ENCODE measurements at places on chromosomes 1 and 21. TPM values are rescaled to one million over a fixed set of nuclear protein-coding genes. Genes with fewer than 3 reads are reported as not detected.

GRCh38 chr1:230083746-230084407 is 16.8 kb downstream of the GALNT2 start:
- no peak overlapping the region for H3K4me3 ChIP-seq
- H3K4me1 ChIP-seq, result peaks cover 66% of the 10 kb centered on the region
- no peaks in the 10 kb centered on the region for H3K36me3 ChIP-seq
- DNase-seq, result no peak
- H3K27ac ChIP-seq, result peak overlapping the region; percentile 41

DCDC2B gene
- not detected for total RNA-seq

DNA sequence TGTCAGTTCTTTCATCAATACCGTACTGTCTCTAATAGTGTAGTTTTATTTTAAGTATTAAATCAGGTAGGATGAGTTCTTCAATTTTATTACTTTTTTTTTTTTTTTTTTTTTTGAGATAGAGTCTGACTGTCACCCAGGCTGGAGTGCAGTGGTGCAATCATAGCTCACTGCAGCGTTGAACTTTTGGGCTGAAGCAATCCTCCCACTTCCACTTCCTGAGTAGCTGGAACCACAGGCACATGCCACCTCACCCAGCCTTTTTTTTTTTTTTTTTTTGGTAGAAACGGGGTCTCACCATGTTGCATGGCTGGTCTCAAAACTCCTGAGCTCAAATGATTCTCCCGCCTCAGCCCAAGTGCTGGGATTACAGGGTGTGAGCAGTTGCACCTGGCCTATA is 44.3 kb downstream of the INAVA start:
- H3K27ac ChIP-seq, result no peak overlapping the region
- no peaks in the 10 kb centered on the region for H3K27me3 ChIP-seq
- no peaks in the 10 kb centered on the region for H3K4me1 ChIP-seq
- H3K4me3 ChIP-seq, result no peak overlapping the region
- no peak for DNase-seq
- no peaks in the 10 kb centered on the region for H3K36me3 ChIP-seq

FCRL4 gene
- not detected for total RNA-seq

KIF14 gene
- total RNA-seq, result 1.6 TPM

EXTL1 gene
- total RNA-seq, result 5.0 TPM

DNA sequence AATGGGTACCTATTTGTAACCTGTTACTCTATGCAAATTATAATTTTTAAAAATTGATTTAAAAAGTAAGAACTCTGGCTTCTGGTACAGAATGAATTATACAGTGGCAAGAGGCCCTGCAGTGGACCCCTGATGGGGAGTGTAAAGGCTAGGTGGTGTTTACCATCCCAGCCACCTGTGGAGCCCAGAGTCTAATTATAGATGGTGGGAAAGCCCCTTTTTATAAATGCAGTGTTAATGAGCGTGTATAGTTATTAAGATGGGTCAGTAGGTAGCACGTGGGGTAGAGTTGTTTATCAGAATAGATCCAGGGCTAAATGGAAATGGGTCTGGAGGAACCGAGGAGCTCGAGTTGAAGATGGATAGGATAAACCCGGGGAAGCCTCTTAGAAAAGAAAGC is 13.9 kb upstream of the PRELP start:
- H3K36me3 ChIP-seq, result no peaks in the 10 kb centered on the region
- no peak overlapping the region for H3K4me3 ChIP-seq
- H3K4me1 ChIP-seq, result peaks cover 40% of the 10 kb centered on the region
- no peak for DNase-seq

CFHR1 gene
- not detected for total RNA-seq

- no peak for DNase-seq
- peaks cover 5% of the 10 kb centered on the region for H3K4me1 ChIP-seq
- no peak overlapping the region for H3K4me3 ChIP-seq
Observed at GRCh38 chr1:52189898-52190480, 48.1 kb downstream of the ZFYVE9 start.

DNA sequence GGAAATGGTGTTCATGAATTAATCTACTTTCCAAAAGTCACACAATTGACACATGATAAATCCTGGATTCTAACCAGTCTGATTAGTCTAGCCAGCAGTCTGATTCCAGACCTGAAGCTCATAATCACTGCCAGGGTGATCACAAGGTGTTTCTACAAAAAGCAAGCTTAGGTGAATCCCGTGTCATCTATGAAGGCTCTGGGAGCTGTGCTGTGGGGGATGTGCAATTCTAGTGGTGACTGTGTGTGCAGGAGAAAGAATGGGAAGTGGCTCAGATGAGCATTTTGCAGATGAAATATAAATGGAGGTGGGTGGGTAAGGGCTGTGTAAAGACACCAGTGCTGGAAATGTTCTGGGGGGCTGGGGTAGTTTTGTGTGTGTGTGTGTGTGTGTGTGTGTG is 1.8 kb upstream of the NPPB start:
- H3K4me3 ChIP-seq, result no peak overlapping the region
- no peak for DNase-seq
- peaks cover 63% of the 10 kb centered on the region for H3K27me3 ChIP-seq
- peaks cover 8% of the 10 kb centered on the region for H3K4me1 ChIP-seq
- H3K27ac ChIP-seq, result no peak overlapping the region

GDAP2 gene
- 34.4 TPM for total RNA-seq

AMPD1 gene
- not detected for total RNA-seq

Data from suprapubic skin (tissue), 4 donors.